CD4-positive, alpha-beta T cell treated with Interleukin-15 for 1 hour (primary cell): ENCODE measurements at places on chromosomes 13 and 19.

DNA sequence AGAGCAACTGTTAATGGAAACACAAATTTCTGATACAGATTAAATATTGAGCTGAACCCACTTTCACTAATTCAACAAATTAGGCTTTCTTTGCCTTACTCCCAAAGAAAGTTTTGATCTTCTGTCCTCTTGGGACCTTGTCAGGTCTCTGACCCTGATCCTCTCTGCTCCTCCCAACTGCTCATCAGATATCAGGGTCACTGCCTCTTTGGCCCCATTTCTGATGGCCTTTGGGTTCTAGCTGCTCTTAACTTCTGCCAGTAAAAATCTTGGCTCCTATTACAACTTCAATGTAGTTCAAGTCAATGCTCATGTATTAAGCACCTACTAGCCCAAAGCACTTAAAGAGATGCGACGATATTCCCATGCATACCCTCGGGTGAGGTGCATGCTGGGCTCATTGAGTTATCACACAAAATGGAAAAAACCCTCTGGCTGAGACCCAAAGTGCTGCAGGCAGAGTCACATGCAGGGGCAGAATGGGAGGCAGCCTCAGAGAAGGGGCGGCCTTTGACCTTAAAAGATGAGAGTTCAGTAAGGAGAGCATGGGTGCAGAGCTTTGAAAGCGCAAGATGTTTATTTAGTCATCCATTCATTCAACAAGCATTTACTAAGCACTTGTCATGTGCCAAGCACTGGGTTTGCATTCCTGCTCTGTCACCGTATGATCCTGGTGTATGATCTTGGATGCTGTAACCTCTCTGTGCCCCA, 183.4 kb downstream of the USP12 start:
- DNase-seq, result no peak

DNA sequence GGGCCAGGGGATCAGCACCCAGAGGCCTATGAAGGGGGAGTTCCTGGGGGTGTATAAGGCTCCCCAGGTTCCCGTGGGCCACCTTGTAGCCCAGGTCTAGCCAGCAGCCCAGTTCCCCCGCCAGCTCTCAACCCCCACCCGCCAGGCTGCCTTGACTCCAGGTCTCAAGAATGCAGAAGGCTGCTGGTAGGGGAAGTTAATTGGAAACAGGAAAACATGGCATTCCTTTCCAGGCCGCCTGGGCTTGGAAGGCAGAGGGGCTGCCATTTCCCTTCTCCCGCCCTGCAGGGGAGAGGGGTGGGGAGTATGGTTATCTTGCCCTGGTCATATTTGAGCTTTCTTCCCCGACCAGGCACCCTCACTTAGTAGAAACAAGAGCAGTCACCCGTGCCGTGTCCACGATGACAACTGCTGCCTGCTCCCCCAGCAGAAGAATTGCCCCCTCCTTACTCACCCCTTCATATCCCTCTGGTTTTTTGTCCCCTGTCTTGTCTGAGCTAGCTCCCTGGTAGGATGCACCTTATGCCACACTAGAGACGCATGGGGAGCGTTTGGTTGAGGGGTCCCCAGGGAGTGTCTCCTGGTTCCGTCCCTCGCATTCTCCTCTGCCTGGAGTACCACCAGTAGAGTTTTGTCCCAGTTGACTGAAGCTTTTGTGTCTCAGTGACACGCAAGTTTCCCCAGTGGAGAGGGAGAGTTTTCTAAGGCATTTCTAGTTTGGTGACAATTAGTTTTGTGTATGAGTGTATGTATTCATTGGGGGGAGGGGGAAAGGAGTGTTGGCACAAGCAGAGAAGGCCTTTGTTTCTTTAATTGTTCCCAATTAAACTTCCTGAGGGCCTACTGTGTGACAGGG, 4.5 kb downstream of the BICRA start:
- DNase-seq, result no peak

- DNase-seq, result peak; percentile 35
These were observed 67.3 kb downstream of the TRPM4 start for GRCh38 chr19:49224879-49225278.

- no peak for DNase-seq
These were observed 871.7 kb downstream of the DACH1 start for GRCh38 chr13:70995338-70995737.

GRCh38 chr19:6101991-6102390, 8.3 kb downstream of the RFX2 start:
- no peak for DNase-seq

GRCh38 chr13:93338906-93339305, 112.3 kb downstream of the GPC6 start:
- no peak for DNase-seq

DNA sequence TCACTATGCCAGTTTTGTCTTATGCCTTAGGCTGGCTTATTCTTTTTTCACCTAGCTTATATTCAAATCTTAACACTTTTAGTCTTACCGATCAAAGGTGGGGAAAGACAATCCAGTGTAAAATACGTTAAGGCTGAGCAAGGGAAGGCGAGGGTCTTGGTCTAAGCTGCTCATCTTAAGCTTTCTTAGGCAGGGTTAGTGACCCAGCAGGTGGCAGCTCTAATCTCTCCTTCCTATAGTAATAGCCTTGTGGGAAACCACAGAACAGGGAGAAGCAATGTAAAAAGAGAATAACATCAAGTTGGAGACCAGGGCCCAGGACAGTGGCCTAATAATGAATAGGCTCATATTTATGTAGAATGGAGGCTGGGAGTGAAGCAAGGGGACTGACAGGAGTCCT, 45.9 kb downstream of the COG3 start:
- no peak for DNase-seq

GRCh38 chr19:33156334-33156733, 24.4 kb downstream of the WDR88 start:
- no peak for DNase-seq

- no peak for DNase-seq
These were observed 2.7 kb upstream of the CAPS start for GRCh38 chr19:5911366-5911765.

DNA sequence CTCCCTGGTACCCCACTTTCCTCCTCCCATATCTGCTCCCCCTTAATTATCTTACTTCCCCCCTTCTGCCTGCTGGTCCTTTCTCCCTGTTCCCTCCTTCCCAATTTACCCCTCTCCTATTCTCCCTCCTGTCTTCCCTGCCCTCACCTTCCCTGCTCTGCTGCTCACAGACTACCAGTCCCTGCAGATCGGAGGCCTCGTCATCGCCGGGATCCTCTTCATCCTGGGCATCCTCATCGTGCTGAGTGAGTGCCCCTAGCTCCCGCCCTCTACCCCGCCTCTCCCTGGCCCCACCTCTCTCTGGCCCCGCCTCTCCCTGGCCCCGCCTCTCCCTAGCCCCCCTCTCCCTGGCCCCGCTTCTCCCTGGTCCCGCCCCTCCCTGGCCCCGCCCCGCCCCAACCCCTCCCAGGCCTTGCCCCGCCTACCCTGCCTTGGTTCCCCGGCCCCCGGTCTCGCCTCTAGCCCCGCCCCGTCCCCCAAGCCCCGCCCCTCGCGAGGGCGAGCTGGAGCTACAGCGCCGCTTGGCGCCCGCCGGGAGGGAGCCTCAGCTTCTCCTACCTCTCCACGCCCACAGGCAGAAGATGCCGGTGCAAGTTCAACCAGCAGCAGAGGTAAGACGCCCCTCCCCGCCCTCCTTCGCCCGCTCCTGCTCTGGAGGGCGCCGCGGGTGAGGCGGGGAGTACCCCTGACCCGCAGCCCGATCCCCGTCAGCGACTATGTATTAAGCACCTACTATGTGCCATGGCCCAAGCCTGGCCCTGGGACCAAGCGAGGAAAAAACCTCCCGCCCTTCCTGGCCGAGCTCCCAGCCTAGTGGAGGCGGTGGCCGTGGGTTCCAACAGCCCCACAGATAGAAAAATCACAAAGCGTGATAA, 1.9 kb upstream of the FXYD7 start:
- DNase-seq, result peak; percentile 95

GRCh38 chr19:1270213-1270853, 1.2 kb downstream of the CIRBP start:
- no peak for DNase-seq

DNA sequence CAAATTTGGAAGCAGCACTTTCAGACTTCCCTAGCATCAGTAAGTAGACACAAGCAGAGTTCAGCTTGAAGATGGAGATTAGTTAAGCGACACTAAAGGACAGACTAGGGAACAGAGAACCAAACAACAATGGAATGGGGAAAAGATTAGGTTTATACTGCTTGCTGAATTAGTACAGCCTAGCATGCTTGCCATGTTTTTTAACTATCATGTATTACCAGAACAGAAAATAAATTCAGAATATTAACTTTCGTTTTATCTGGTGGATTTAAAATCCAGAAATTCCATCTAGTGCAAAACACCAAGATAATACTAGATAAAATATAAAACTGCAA, 451.5 kb upstream of the SLC10A2 start:
- DNase-seq, result no peak

DNA sequence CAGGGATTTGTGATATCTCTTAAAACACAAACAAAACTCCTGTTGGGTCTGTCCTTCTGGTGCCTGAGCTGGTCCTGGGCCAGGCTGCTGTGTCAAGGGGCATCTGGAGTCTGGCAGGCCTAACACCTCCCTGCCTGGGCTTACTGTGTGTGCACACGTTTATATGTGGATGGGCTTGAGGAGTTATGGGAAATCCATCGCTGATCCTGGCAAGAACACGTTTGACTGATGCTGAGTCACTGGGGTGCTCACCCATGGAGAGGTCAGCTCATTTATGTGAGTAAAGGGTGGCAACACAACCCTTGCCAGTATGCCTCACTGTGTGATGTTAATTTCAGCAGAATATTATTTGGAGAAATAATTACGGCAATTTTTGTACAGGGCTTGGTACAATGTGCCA, 44.5 kb upstream of the PCDH8 start:
- DNase-seq, result no peak

DNA sequence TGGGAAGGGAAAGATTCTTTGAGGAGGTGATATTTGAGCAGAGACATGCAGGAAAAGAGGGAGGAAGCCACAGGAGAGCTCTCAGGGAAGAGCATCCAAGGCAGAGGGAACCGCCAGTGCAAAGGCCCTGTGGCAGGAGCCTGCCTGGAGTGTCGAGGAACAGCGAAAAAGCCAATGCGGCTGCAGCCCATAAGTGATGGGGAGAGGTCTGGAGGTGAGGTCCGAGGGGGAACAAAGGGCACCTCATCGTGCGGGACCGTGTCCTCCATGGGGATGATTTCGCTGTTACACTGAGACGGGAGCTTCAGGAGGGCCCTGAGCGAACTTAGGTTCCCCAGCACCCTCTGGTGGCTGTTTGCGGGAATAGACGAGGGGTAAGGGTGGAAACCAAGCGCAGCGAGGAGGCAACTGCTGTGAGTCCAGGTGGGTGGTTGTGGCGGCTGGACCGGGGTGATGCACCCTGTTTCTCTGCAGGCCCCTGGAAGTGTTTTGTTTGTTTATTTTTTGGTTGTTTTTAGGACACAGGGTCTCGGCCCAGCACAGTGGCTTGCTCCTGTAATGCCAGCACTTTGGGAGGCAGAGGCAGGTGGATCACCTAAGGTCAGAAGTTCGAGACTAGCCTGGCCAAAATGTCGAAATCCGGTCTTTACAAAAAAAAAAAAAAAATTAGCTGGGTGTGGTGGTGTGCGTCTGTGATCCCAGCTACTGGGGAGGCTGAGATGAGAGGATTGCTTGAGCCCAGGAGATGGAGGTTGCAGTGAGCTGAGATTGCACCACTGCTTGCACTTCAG, 5.9 kb upstream of the EHD2 start:
- DNase-seq, result peak; percentile 68

DNA sequence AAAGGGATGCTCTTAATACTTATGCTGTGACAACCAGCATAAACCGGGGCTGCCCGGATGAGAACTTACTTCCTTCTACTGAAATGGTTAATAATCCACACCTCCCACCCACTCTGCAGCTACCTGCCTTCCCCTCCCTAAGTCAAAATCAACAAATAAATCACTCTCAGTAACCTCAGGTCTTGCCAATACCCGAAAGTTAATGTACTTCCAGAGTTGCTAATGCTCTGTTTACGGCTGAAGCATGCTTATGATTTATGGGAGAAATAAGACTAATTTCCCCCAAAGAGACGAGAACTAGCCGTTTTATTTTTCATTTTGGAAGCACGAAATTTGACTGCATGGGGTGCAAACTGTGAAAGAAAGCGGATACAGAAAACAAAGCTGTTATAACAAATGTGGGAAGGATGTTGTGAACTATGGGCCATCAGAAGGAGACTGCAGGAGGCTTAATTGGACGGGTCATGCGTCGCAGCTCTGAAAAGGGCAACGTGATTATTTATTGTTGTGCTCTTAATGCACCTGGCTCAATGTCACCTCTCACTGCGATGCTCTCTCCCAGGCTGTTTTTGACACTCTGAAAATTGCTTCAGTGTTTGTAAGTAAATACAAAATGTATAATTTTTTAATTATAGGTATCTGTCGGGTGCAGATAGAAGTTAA, 114.0 kb upstream of the SLC7A1 start:
- no peak for DNase-seq

DNA sequence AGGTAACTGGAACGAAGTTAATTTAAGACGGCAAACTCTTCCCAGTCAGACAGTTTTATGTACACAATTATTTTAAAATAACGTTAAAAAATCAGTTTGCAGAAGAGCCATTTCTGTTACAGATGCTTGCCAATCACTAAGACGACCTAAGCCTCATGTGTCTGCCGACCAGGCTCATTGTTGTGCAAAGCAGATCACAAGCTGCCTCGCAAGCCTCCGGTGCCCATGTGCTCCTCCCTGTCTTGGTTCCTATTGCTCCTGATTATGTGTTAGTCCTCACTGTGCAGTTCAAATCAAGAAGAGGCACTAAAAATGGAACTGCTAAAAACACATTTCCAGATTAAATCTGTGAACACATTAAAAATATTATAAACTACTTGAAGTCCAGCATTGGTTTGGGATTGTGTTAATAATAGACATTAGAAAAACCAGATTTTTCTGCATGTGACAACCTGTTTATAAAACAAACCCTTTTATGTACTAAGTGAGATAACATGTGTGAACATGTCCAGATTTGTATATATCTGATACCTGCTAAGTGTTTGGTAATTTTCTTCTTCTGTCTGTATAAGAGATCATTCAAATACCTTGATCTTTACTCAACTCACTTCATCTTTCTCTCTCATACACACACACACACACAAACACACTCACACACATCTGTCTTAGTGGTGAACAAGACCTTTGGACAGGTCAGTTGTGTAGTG, 81.9 kb upstream of the SLC15A1 start:
- no peak for DNase-seq

DNA sequence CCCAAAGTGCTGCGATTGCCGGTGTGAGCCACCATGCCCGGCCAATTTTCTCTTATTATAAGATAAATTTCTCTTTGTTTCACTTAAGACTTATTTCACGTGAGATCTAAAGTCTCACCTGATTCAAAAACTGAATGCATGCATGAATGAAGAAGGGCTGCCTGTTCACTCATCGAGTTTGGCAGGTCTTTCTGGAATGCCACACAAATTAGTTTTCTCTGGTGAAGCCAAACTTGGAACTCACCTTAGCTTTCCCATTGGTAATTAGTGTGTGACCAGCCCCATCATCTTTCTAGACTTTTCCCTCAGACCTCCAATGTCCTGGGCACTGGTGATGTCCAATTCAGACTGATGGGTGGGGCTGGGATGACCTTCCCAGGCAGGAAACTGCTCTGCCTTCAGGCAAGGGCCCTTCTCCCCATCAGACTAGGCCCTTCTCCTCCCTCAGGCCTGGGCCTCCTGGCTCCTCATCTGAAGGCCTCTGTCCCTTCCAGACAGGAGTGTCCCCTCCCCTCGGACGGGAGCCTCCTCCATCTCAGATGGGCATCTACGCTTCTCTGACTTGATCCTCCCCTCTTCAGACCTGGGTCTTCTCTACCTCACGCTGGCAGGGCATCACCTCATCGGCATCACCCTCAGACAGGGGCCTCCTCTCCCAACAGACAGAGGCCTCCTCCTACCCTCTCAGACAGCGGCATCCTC, 14.4 kb downstream of the C3 start:
- DNase-seq, result no peak

GRCh38 chr19:2054763-2055162, 3.7 kb upstream of the MKNK2 start:
- no peak for DNase-seq

GRCh38 chr19:7912697-7913564, 1.7 kb upstream of the TGFBR3L start:
- DNase-seq, result no peak
